ENCODE measurements at places on chromosomes 13 and 19.

GRCh38 chr19:18967358-18968146, 26.5 kb upstream of the HOMER3 start:
- no peak for DNase-seq

GRCh38 chr13:113903912-113904311, 40.0 kb upstream of the GAS6 start:
- no peak for DNase-seq

DNA sequence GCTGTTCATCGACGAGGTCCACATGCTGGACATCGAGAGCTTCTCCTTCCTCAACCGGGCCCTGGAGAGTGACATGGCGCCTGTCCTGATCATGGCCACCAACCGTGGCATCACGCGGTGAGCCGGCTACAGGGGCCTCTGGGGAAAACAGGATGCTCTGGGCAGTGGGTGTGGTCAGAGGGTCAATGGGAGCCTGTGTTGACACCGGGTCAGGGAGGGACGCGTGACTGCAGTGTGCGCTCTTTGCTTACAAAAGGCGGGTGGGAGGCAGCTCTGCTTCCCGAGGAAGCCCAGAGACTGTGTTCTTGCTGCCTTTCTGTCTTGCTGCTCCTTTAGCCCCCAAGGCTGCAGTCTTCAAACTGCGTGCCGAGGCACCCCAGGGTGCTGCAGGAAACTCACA, 5.7 kb downstream of the LHB start:
- DNase-seq: no peak

DNA sequence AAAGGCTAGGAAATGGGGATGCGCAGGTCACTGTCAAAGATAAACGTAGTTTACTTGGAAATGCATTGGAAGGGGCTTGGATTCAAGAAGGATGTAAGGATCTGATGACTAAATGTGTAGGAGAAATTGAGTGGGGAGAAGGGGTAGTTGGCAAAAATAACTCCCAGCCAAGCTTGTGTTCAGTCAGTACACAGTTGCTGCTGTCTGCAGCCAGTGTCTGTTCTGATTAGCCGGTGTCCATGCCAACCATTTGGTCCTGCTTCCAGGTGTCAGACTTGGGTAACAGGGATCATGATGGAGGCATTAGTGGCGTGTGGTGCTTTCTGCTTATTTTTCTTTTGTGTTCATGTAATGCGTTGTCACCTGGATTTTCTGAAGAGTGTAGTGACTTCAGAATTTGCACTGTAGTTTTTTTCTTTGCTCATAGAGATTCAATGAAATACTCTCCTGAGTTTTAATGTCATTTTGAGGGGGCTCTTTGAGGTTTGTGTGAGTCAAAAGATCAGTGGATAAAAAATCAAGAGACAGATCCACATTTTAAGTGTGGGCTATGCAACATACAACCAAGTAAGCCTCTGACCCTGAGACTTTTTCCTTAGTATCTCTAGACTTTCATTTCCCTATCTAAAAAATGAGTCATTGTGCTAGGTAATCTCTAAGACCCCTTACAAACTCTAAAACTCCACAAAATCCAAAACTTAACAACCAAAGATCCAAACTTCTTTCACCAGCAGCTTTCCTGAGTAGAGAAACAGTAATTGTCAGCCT, 103.9 kb downstream of the WDFY2 start:
- no peak for DNase-seq

DNA sequence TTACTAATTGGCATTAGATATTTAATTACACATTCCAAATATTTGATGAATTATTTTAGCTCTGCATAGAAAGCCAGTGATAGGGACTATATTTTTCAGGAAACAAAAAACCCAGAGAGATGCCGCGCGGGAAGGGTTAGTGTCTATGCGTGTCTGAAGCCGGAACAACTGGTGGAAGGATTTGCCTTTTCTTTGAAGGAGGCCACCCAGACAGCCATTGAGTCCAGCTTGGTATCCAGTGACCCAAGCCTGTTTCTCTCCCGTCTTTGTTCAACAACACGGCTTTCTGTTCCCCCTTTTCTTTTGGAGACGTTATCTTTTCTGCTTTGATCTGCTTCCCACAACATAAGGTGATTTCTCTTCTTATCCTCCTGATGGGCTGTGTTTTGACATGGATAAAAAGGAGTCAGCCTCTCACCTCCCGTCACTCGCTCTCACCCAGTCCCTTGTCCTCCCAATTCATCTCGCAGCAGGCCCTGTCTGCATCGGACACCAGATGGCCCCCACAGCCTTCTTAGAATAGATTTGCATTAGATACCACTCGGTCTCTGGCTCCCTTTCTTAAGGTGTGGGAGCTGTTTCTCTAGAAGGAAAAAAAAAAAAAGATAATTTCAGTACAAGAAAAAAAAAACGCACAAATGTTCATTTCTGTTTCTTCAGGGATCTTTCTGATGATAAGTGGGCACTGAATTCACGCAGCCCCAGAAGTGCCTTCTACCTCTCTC, 361.8 kb downstream of the ZNF536 start:
- DNase-seq: no peak

- DNase-seq: no peak
These were observed 128.5 kb upstream of the TMTC4 start for GRCh38 chr13:100803091-100803490.

GRCh38 chr19:29528350-29528945, 2.7 kb downstream of the VSTM2B start:
- DNase-seq: peak; percentile 73

- DNase-seq: no peak
These were observed 20.0 kb upstream of the GPR18 start for GRCh38 chr13:99278200-99278599.

- no peak for DNase-seq
These were observed 216.8 kb downstream of the TEX29 start for GRCh38 chr13:111537115-111537728.

DNA sequence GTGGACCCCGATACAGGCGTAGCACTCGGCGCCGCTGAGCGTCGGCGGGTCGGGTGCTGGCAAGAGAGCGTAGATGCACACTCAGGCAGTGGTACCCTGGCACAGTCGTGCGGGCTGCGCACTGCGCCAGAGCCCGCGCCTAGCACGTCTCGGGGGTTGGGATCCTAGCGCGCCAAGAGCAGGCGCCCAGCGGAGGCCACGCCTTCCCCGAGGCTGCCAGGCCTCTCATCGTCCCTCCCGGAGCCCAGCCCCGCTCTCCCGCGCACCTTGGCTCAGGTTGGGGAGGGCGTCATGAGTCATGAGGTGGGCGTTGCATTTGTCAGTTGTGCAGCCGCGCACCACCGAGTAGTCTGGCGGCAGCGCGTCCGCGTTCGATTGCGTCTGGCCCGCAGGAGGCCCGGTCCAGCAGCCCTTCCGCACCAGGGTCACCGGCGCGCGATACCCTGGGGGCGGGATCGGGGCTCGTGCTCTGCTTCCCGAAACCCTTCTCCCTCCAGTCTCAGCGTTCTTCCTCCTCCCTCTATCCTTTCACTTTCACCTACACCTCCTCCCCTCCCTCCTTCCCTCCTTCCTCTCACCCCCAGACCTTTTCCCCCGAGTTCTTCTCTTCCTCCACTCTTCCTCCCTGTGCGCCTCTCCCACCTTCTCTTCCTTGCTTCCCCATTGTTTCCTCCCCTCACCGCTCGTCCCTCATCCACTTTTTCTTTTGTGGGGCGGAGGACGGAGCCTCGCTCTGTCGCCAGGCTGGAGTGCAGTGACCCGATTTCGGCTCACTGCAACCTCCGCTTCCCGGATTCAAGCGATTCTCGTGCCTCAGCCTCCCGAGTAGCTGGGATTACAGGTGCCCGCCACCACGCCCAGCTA, 3.5 kb downstream of the LYPD5 start:
- peak; percentile 86 for DNase-seq

DNA sequence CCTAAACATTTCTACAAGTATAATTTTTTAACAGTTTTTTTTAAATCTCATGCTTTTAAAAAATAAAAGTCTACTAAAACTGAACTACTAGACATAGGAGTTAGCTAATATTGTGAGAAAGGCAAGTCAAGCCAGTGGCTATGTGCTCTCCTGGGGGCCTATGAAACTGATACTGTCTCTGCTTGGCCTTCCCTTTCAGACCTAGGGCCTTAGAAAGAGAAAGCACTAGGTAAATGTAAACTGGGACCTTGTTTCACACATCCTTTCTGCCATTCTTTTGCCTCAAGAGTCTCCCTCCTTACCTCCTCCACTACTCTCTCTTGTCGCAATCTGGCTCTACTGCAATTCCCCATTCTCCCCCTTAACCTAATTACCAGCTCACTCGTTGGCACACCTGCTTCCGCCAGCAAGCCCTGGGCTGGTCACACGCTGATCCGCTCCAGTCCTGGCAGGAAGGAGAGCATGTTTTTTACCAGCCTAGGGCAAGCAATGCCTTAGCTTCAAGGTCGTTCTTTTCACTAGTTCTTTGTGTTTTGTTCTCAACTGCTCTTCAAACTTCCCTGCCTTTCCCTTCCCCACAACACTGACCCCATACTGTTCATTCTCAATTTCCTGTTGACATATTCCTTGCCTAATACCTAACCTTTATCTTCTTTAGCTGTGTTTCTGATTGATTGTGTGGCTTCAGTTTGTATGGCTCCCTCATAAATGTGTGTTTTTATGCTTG, 23.1 kb downstream of the TBC1D4 start:
- DNase-seq: peak; percentile 88

DNA sequence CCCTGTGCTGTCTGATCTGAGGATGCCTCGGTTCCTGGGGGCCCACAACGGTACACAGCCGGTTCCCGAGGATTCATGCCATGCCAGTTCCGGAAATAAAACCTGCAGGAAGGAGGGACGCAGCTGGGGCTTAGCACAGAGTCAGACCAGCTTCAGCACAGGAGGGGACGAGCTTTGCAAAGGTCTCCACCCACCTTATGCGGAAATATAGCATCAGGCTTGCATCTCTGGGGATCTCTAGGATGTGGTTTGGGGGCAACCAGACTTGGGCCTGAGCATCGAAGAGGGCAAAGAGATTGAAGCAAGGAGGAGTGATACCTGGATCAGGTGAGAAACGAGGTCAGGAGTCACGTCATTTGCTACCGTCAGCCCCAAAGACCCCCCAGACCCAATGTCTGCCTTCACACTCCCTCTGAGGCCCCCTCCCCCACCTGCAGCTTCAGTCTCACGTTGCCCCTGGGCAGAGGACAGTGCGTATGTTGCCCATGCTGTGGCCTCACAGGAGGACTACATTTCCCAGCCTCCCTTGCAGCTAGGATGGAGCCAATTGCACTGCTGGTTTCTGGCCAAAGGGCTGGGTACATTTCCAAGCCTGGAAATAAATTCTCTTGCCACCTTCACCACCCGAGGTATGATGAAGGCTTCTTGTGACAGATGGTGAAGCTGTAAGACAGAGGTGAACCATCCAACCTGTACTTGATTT, 12.1 kb downstream of the TYK2 start:
- no peak for DNase-seq

GRCh38 chr19:45100846-45101252, 7.9 kb downstream of the PPP1R37 start:
- DNase-seq: no peak

DNA sequence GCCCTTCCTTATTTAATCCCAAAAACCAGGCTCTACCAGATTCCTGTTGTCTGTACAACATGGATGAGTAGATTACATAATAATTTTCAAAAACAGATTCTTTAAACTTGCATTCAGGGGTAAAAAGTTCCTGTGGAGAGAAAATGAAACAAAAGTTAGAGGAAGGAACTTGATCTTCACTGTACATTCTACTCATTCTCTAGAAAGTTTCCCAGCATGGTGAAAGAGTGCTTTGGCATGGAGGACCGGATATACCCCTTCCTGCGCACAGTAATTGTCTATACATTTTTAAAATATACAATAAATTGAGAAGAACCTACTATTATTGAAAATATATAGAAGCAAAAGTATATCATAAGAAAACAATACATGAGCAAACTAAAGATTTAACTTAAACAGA, 274.2 kb downstream of the ITGBL1 start:
- no peak for DNase-seq

DNA sequence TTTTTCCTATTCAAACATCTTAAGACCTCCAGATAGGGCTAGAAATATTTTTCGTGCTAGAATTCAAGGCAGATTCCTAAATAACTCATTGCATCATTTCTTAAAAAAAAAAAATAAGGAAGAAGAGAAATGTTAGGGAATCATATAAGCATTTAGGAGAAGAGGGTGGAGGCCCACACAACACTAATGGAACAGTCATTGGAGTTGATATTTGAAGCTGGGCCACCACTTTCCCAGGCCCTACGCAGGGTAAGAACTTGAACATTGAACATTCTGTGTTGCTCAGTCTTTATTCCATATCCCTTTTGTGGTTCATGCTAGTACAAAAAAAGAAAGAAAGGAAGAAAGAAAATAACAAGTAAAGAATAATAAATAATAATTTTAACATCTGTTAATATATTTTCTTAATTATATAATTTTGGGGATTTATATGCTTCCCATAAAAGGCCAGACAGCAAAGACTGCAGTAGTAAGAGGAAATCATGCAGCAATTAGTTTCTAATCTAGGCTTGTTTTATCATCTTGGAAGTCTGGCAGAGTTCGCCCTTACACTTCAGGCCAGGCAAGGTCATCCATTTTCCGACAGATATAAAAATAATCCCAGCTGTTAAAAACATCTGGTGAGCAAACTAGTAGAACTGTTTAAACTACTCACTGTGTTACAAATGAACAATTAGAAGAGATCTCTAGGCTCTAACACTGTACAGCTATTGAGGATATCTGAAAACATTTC, 127.7 kb downstream of the FRY start:
- no peak for DNase-seq

- no peak for DNase-seq
These were observed 3.1 kb downstream of the F10 start for GRCh38 chr13:113125506-113126264.

DNA sequence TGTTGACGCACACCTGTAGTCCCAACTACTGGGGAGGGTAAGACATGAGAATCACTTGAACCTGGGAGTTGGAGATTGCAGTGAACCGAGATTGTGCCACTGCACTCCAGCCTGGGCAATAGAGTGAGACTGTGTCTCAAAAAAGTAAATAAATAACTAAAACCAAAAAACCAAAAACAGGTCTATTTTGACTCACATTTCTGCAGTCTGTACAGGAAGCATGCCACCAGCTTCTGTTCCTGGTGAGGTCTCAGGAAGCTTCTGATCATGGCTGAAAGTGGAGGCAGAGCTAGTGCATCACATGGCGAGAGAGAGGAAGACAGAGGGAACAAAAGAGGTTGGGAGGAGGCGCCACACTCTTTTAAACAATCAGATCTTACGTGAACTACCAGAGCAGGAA, 142.5 kb downstream of the ITGBL1 start:
- no peak for DNase-seq

DNA sequence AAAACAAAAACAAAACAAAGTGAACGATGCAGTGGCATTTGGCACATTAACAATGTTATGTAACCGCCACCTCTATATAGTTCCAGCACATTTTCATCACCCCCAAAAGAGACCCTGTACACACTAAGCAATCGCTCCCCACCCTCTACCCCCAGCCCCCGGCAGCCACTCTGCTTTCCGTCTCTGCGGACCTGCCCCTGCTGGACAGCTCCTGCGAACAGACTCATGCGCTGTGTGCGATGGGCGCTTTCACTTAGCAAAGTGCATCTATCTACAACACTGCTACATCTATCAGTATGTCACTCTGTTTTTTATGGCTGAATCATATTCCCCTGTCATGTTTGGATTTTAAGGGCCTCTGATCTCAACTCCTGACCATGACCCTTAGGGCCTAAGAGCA, 25.1 kb upstream of the TMEM160 start:
- no peak for DNase-seq

GRCh38 chr13:111586291-111586690, 265.8 kb downstream of the TEX29 start:
- DNase-seq: no peak
